Osteoblast (primary cell): ENCODE measurements at places on chromosomes 3 and 15.

GRCh38 chr15:96474231-96474664 lies 143.7 kb downstream of the NR2F2 start:
- no peak for DNase-seq
- H3K36me3 ChIP-seq = no peaks in the 10 kb centered on the region
- H3K27ac ChIP-seq = no peak overlapping the region
- H3K27me3 ChIP-seq = no peaks in the 10 kb centered on the region

- H3K4me1 ChIP-seq = peaks cover 59% of the 10 kb centered on the region
- peak overlapping the region; percentile 47 for H3K4me3 ChIP-seq
- peaks cover 23% of the 10 kb centered on the region for H3K36me3 ChIP-seq
- no peaks in the 10 kb centered on the region for H3K27me3 ChIP-seq
- DNase-seq = no peak
Measured at GRCh38 chr3:133572158-133573053, 1.1 kb upstream of the CDV3 start.

GRCh38 chr3:37458162-37459120 lies 284.1 kb upstream of the LRRFIP2 start:
- no peaks in the 10 kb centered on the region for H3K36me3 ChIP-seq
- peaks cover 55% of the 10 kb centered on the region for H3K27me3 ChIP-seq
- DNase-seq = no peak
- no peak overlapping the region for H3K27ac ChIP-seq

DNA sequence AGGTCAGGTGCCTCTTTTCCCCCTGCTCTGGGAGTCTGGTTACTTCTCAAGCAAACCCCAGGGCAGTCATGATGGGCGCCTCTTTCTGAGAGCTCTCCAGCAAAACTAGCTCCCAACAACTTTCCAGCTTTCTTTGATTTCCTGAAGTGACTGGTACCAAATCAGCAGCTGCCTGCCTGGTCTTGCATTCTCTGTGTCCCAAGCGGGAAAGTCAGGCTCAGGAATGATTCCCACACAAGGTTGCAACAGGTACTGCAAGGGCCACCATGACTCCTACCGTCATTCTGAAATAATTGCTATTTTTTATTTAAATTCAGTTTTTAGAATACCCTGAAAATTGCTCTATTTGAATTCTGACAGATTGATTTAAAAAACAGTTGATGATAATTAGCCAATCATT lies 658.7 kb downstream of the SQOR start:
- no peak for DNase-seq
- H3K4me3 ChIP-seq = no peak overlapping the region
- H3K36me3 ChIP-seq = no peaks in the 10 kb centered on the region

GRCh38 chr3:14434498-14435151 lies 32.2 kb downstream of the SLC6A6 start:
- H3K27me3 ChIP-seq = no peaks in the 10 kb centered on the region
- H3K4me1 ChIP-seq = peaks cover 49% of the 10 kb centered on the region
- H3K27ac ChIP-seq = no peak overlapping the region
- peak; percentile 80 for DNase-seq
- peaks cover 9% of the 10 kb centered on the region for H3K36me3 ChIP-seq
- no peak overlapping the region for H3K4me3 ChIP-seq

DNA sequence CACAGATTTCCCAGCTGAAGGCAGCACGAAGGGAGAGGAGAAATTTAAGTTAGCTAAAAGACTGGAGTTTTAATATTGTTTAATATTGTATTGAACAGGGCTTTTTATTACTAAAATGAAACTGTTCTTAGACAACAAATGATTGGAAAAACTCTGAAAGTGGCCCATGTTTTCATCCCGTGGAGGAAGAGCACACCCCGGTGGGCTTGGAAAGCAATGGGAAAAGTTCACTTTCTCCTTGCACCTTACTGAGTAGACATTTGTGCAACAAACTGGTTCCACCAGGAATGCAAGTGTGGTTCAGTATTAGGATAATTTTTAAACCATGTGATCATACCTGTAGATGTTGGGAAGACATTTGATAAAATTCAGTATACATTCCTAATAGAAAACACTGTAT lies 8.2 kb upstream of the ESYT3 start:
- DNase-seq = peak; percentile 80
- no peaks in the 10 kb centered on the region for H3K4me1 ChIP-seq
- no peaks in the 10 kb centered on the region for H3K36me3 ChIP-seq
- H3K27ac ChIP-seq = no peak overlapping the region
- no peak overlapping the region for H3K4me3 ChIP-seq

- peaks cover 24% of the 10 kb centered on the region for H3K4me1 ChIP-seq
- no peak overlapping the region for H3K4me3 ChIP-seq
- H3K27me3 ChIP-seq = no peaks in the 10 kb centered on the region
- DNase-seq = no peak
Measured at GRCh38 chr15:84736375-84736774, 12.0 kb upstream of the ZNF592 start.

DNA sequence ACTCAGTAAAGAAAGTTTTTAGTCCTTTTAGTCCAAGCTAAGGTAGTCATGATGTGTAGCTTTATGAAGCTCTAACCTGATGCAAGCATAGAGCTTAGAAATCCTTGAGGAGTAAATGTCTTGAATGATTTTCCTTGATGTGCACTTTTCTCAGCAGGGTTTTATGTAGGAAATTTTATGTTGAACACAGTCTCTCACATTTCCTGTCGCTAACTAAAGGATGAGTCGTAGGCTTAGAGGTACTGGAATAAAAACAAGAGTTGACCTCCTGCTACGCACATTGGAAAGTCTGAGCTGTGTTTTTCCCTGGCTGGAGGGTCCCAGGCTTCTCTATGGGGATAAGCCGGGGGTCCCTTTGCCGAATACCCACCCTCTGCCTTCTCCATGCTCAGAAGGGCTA lies 34.7 kb upstream of the ZPLD1 start:
- H3K4me3 ChIP-seq = no peak overlapping the region
- no peak for DNase-seq

GRCh38 chr3:186569779-186570095 lies 783 bp upstream of the DNAJB11 start:
- H3K36me3 ChIP-seq = peaks cover 22% of the 10 kb centered on the region
- peaks cover 22% of the 10 kb centered on the region for H3K4me1 ChIP-seq
- peak overlapping the region; percentile 47 for H3K27ac ChIP-seq
- DNase-seq = peak; percentile 72
- no peaks in the 10 kb centered on the region for H3K27me3 ChIP-seq
- H3K4me3 ChIP-seq = peak overlapping the region; percentile 98

DNA sequence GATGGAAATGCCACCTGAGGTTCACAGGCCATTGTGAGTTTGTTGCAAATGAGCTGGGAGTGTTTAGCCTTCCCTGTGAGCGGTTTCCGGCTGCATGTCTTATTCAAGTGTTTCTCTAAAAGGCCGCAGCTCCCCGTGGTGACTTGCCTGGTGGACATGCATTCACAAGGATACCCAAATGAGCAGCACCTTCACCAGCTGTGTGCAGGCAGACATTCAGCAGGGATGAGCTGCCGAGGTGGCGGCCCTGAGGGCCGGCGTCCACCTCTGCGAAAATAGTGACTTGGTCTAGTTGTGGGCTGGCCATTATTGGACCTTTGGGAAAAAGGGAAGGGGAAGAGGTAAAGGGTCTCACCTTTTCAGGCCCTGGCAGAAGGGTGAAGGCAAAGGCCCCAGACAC lies 23.4 kb downstream of the SPSB4 start:
- H3K27me3 ChIP-seq = no peaks in the 10 kb centered on the region
- peak; percentile 23 for DNase-seq
- H3K36me3 ChIP-seq = no peaks in the 10 kb centered on the region
- peaks cover 8% of the 10 kb centered on the region for H3K4me1 ChIP-seq

- no peaks in the 10 kb centered on the region for H3K27me3 ChIP-seq
- DNase-seq = no peak
- H3K36me3 ChIP-seq = no peaks in the 10 kb centered on the region
- no peak overlapping the region for H3K4me3 ChIP-seq
Measured at GRCh38 chr3:104735691-104736090, 631.0 kb upstream of the ALCAM start.

GRCh38 chr15:38668898-38669391 lies 104.3 kb upstream of the RASGRP1 start:
- H3K36me3 ChIP-seq = no peaks in the 10 kb centered on the region
- no peak overlapping the region for H3K27ac ChIP-seq
- DNase-seq = no peak
- H3K4me3 ChIP-seq = no peak overlapping the region

DNA sequence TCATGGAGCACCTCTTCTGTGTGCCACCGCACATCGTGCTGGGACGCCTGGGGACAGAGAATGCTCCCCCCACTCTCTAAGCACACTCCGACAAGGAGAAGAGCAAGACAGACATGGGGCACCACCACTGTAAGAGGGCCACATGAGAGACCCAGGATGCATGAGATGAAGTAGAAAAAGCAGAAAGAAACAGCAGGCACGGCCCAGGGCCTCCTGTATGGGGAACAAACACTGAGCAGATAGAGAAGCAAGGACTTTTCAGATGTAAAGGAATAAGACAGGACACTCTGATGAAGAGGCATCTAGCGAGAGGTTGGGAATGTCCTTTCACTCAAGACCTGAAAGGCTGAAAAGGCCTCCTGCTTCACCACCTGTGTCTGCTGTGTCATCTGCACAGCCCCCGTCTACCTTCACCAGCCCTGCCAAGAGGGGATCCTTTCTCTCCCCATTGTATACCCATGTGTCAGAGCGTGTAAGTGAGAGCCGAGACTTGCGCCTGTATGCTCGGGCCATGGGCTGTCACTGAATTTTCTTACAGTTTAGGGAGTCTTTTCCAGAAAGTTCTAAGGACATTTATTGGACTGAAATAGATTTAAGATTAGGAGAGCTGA lies 125.6 kb downstream of the LRRK1 start:
- peak; percentile 2 for DNase-seq
- H3K27ac ChIP-seq = no peak overlapping the region

- H3K27me3 ChIP-seq = no peaks in the 10 kb centered on the region
- no peaks in the 10 kb centered on the region for H3K4me1 ChIP-seq
- H3K4me3 ChIP-seq = no peak overlapping the region
- H3K27ac ChIP-seq = no peak overlapping the region
Measured at GRCh38 chr15:48062148-48062872, 58.5 kb upstream of the SLC24A5 start.

DNA sequence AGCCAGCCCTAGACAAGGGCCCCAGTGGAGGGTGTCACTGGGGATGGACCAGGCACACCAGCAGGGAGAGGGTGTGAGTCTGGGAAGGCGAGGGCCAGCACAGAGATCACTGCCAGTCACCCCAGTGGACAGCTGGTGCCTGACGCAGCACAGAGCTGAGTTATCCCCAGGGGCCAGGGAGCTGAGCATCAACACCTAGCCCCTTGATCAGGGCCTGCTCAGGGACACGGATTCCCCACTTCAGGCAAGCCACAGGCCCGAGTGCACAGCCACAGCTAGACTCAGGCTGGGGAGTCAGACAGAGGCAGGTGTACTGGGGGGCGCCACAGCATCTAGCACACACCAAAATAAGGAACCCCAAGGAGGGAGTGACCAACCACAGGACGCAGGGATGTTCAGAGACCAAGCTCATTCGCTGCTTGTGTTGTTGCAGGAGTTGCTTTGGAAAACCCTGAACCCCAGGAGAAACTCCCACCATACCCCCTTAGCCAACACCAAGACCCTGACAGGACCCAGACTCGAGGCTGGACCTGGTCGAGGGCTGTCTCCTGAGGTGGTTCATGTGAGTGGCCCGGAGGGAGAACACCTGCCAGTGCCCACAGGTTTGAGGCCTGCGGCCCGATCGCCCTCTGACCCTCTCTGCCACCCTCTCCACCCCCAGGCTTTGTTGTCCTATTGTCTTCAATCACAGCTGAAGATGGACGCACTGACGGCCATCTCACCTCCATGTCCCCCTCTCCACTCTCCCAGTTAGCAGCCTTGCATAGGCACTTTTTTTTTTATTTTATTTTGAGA lies 146.8 kb downstream of the TPRA1 start:
- no peaks in the 10 kb centered on the region for H3K27me3 ChIP-seq
- H3K27ac ChIP-seq = no peak overlapping the region
- no peak overlapping the region for H3K4me3 ChIP-seq
- no peaks in the 10 kb centered on the region for H3K4me1 ChIP-seq

DNA sequence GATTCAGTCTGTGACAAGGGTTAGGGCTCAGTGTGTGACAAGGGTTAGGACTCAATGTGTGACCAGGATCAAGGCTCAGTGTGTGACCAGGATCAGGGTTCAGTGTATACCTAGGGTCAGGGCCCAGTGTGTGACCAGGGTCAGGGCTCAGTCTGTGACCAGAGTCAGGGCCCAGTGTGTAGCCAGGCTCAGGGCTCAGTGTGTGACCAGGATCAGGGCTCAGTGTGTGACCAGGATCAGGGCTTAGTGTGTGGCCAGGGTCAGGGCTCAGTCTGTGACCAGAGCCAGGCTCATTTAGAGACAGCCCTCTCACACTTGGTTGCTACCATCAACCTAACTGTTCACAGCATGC lies 24.2 kb downstream of the LOXL1 start:
- peak overlapping the region; percentile 63 for H3K27ac ChIP-seq
- peaks cover 65% of the 10 kb centered on the region for H3K36me3 ChIP-seq
- peaks cover 22% of the 10 kb centered on the region for H3K4me1 ChIP-seq
- H3K27me3 ChIP-seq = no peaks in the 10 kb centered on the region

GRCh38 chr3:75886971-75887526 lies 101.7 kb upstream of the ZNF717 start:
- DNase-seq = no peak
- H3K27ac ChIP-seq = no peak overlapping the region
- H3K4me1 ChIP-seq = no peaks in the 10 kb centered on the region
- no peak overlapping the region for H3K4me3 ChIP-seq
- H3K36me3 ChIP-seq = no peaks in the 10 kb centered on the region
- no peaks in the 10 kb centered on the region for H3K27me3 ChIP-seq

DNA sequence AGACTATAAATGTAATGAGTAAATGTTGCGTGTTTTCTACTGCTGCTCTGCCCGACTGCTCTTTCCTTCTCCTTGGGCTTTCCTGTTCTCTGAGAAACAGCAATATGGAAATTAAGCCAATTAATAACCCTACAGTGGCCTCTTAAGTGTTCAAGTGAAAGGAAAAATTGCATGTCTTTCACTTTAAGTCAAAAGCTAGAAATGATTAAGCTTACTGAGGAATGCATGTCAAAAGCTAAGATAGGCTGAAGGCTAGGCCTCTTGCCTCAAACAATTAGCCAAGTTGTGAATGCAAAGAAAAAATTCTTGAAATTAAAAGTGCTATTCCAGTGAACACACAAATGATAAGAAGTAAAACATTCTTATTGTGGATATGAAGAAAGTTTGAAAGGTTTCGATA lies 55.0 kb downstream of the ATP2C1 start:
- no peak overlapping the region for H3K27ac ChIP-seq
- H3K4me1 ChIP-seq = peaks cover 32% of the 10 kb centered on the region
- no peaks in the 10 kb centered on the region for H3K27me3 ChIP-seq
- H3K4me3 ChIP-seq = no peak overlapping the region
- no peak for DNase-seq
- H3K36me3 ChIP-seq = peaks cover 15% of the 10 kb centered on the region

GRCh38 chr3:20511863-20512505 lies 326.0 kb upstream of the SGO1 start:
- no peaks in the 10 kb centered on the region for H3K36me3 ChIP-seq
- peak; percentile 65 for DNase-seq
- no peak overlapping the region for H3K27ac ChIP-seq
- H3K4me1 ChIP-seq = no peaks in the 10 kb centered on the region
- no peaks in the 10 kb centered on the region for H3K27me3 ChIP-seq
